NCI-H146 (cell line): ENCODE measurements at places on chromosomes 4 and X.
A peak's percentile ranks its signal among the peaks of the same experiment; 100 is the strongest.

DNA sequence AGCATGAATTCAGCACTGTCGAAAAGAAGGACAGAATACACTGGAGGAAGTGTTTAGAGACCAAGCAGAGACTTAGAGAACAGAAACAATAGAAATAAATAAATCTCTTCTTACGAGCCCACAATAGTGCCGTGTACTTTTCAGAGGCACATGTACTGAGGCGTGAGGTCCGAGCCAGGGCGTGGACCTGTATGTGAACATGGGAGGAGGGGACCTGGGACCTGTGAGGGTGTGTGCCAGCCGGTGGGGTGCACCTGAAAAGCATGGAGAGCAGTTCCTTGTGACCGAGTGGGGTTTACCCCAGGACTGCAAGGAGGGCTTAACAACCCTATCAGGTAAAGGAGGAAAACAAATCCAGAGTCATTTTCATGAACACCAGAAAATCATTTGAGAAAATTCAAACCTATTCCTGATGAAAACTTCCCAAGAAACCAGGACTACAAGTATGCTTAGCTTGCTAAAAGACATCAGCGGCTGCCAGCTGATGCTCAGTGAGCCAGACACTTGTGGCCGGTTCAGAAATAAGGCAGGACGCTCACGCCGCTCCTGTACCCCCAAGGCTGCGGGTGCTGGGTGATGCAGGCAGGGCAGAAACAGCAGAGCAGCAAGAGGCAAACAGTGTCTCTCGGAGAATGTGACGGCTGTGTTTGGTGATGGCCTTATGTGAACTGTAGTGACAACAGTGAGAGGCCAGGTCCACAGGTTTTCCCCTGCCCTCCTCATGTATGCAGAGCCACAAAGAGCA, 37.1 kb downstream of the NELFA start:
- DNase-seq = no peak

- DNase-seq = no peak
Measured at GRCh38 chrX:97397371-97397770, 513.7 kb downstream of the RPA4 start.

- DNase-seq = no peak
Measured at GRCh38 chrX:40085102-40085551, 12.6 kb downstream of the BCOR start.

- no peak for DNase-seq
Measured at GRCh38 chr4:3115637-3116270, 41.3 kb downstream of the HTT start.

GRCh38 chr4:187127456-187127855, 403.8 kb upstream of the FAT1 start:
- no peak for DNase-seq

- DNase-seq = no peak
Measured at GRCh38 chrX:8254401-8254800, 83.3 kb upstream of the VCX2 start.

GRCh38 chr4:10275696-10276095, 159.1 kb upstream of the WDR1 start:
- no peak for DNase-seq

GRCh38 chrX:72539822-72540221, 32.8 kb downstream of the HDAC8 start:
- DNase-seq = no peak

DNA sequence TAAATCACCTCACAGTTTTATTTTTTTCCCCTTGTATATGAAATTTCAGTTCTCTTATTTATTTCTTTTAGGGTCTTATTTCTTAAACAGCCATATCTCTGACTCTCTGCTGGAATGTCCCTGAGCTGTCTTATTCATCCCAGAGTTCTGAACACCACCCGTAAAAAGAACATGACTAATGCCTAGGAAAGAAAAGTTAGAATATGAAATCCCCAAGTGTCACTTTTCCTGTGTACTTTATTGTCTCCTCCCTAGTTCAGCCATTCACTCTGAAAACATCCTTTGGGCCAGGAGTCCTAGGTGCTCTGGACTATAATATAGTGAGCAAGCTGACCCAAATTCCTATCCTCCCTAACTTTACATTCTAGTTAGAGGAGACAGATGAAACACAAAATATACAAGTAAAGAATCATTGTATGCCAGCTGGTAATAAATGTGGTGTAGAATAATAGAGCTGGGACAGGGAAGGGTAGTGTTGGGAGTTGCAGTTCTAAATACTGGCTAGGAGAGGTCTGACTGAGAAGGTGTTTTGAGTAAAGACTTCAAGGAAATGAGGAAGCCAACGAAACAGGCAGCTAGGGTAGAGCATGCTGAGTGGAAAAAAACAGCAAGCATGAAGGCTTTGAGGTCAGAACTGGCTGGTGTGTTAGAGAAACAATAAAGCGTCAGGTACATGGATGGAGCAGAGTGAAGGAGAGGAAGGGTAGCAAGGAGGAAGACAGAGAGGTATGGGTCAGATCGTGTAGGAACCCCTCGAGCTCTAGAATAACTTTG, 40.6 kb upstream of the FTHL17 start:
- no peak for DNase-seq

DNA sequence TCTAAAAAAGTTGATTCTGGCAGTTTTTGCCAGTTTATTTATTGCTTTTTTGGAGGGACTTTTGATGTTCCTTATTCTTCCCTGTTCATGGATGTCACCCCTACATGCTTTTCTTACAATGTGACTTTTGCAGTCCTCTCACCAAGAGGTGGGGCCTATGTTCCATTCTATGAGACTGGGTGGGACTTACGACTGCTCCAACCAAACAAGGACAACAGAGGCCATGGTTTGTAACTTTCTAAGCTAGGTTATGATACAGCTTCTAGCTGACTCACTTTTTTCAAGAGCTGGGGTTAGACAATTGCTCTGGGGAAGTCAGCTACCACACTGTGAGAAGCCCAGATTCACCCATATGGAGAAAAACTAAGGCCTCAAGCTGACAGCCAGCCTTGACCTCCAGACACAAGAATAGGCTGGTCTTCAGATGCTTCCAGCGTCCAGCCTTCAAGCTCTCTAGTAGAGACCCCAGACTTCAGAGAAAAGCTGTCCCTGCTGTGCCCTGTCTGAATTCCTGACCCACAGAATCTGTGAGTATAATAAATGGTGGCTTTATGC, 39.5 kb downstream of the ENOPH1 start:
- DNase-seq = peak; percentile 17

DNA sequence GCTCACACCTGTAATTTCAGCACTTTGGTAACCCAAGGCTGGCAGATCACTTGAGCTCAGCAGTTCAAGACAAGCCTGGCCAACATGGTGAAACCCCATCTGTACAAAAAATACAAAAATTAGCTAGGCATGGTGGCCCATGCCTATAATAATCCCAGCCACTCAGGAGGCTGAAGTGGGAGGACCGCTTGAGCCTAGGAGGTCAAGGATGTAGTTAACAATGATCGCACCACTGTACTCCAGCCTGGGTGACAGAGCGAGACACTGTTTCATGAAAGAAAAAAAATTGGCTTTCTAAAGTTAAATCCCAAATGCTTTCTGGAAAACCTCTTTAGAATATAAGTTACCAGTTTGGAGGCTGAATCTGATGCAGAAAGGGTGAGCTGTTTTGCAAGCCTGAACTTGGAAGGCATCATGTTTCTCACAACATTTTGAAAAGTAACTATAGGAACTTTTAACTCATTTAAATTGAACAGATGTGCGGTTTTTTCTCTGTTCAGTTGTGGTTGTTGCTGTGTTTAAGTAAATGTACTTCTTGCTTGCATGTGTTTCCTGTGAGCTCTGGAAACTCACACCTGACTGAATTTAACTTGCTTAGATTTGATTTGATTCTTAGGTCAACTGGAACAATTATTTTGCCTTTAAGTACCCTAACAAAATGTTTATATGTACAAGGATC, 39.8 kb upstream of the TMEM131L start:
- no peak for DNase-seq

DNA sequence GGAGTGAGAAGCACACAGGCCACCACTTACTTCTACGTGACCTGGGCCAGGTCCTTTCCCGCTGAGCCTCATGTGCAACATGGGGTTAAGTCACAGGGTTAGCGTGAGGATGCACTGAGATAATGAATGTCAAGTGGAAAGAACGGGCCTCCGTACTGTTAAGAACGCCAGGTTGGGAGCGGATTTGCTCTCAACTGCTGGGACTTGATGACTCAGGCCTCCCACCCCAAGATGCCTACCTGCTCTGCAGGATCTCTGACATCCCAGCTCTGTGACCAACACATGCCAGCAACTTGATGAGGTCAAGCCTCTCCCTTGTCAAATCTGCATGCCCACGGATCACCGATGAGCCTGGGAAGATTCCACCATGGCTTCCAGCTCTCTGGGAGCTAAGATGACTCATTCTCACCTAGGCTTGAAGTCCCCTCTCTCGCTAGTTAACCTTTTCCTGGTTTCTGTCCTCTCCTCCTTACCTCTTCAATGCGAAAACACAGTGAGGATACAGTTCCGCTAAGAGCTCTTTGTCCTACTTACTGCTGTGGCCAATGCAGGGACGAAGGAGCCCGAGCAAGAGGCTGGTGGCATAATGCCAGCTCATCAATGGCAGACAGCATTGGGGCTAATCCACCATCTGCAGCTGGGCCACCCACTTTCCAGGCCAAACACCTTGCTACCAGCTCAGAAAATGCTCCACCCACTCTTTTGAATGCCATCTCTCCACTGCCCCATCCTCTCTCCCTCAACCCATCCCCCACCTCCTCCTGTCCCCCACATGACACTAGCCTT, 67.6 kb downstream of the PJA1 start:
- DNase-seq = no peak

DNA sequence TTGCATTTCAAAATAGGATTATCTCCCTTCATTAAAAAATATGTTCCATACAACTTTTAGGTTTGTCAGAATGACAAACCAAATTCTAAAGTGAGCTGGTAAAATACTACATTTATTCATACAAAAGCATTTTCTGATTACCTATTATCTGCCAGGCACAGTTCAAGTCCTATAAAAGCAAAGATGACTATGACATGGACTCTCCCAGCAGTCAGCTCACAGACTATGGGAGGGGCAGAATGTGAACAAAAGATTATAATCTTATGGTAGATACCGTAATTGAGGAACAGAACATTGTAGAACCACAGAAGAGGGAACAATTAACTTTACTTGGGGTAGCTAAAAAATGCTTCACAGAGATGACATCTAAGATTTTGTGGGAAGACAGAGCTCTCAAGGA, 12.4 kb downstream of the PAQR3 start:
- DNase-seq = no peak

DNA sequence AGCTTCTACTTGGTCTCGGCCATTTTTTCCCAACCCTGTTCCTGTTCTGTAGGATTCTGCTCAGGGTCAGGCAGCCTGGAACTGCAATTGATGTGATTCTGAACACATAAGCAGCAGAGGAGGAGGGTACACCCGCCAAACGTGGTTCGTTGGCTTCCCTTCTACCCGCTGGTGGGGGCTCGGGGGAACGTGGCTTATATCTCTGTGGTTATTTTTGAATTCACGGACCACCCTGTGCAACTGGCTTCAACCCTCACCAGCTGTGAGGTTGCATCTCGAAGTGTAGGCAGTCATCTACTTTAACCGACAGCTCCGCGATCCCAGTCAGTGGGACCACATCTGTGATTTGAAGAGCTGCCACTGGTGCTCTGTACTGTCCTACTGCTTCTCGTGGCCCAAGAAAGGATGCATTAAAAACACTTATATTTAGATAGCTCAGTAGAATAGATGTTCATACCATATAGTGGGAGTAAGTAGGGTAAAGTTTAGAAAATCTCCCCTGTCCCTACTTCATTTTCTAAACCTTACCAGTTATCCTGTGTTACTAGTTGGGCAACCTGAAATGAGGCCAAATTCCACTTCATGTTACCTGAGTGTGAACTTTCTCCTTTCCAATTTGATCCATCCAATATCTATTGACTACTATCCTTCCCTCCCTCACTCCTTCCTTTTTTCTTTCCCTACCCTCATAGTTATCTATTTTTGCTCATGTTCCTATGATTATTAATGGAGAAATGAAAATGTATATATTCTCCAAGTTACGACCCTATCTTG, 80.4 kb upstream of the BCOR start:
- no peak for DNase-seq

GRCh38 chrX:130296297-130296678, 27.6 kb upstream of the ZNF280C start:
- no peak for DNase-seq

GRCh38 chr4:21447301-21448054, 501.1 kb downstream of the KCNIP4 start:
- no peak for DNase-seq

DNA sequence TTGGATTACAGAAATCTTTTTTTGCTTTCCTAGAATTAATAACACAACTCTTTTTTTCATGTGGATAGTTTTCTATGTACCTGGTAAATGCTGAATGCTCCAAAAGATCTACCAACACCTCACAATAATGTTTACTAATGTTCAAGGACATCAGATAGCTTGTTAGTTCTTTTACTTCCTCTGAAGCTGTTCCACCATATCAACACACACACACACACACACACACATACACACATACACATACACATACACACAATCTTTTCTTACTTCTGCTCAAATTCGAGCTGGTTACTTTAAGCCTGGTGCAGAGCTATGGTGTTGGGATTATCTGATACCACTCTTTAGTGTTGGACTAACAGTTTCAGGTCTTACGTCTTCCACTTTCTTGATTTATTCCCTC, 28.3 kb upstream of the TMPRSS11D start:
- no peak for DNase-seq

DNA sequence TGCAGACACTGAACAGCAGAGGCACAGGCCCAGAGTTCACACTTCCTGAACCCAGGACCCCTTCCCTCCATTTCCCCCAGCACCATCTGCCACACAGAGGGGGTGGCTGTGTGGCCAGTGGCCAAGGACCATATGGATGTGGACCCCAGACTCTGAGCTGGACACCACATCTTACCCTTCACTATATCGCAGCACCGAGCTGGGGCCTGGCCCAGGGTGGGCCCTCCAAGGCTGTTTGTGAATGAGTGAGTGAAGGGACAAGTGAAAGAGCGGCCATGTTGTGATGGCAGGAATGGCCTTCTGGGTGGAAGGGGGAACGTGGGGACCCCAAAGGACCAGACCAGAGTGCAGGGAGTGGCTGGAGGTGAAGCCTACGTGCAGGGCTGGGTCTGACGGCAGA, 248.6 kb downstream of the AFAP1 start:
- DNase-seq = no peak

- no peak for DNase-seq
Measured at GRCh38 chrX:17369309-17369708, 5.7 kb upstream of the NHS start.

DNA sequence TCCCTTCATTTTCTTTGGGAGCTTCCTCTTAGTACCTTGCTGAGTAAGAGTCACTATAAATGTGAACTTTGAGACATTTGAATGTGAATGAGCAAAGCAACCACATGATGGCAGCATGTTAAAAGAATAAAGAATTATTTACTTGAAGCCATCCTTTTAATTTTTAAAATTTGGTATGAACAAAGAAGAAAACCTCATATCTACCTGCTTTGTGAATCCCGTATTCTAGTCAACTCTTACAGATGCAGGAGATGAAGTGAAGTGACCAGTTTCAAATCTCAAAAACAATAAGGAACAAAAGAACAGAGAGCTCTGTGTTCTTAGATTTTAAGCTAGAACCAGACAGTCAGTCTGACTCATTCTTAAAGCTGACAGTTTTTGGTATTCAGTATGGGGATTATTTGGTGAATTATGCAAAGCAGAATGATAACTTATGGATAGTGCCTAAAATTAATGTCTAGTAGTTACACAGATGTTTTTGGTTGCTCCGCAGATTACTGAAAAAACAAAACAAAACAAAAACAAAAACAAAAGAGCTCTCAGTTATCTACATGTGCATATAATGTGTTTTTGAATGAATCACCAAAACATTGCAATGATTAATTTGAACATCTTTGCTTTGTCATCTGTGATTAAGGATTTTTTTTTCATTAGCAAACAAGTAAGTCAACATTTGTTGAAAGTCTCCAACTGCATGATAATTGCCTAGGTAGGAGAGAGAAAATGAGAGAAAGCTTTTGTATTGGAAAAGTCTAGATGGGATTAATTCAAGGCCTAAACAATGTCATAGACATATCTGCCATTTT, 48.2 kb upstream of the H2AZ1 start:
- DNase-seq = no peak
